ENCODE measurements at places on chromosomes 5 and 9.

DNA sequence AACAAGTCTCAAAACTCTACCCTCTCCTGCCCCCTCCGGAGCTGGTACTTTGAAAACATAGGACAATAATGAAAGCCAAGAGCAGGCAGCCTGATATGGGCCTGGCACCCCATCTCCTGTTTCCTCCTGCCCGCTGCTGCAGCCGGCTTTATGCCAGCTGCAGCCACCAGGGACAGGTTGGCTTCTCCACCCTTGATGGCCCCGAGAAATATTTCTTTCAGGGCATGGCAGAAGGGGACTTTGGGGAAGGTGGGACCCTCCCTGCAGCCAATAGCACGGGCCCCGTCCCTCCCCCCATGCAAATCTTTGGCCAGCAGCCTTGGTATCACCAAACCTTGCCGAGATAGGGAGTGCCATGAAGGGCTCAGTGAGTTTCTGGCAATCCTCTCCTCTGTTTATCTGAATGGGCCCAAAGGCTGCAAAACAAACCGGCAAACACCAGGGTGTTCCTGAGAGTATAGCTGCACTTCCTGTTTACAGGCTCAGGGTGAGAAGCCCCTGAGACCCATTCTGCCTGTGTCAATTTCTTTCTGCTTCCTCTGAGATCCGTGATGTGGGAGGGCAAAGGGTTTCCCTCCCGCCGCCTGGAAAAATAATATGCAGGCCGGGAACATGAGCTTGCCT, 73.4 kb upstream of the BOD1 start:
- DNase-seq: no peak

- DNase-seq: no peak
These were observed 10.6 kb downstream of the DIPK1B start for GRCh38 chr9:136722969-136723356.

DNA sequence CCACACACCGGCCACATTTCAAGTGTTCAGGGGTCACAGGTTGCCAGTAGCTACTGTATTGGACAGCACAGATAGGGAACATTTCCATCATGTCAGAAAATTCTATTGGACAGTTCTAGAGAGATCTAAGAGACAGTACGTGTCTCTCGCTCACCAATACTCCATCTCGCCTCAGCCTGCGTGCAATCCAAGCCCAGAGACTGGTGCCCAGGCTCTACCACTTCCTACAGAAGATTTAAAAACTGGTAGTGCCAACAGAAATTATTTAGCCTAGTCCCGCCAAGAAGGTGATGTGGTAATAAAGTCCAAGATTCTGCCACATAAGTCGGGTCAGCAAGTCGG, 390 bp upstream of the SNX2 start:
- no peak for DNase-seq

DNA sequence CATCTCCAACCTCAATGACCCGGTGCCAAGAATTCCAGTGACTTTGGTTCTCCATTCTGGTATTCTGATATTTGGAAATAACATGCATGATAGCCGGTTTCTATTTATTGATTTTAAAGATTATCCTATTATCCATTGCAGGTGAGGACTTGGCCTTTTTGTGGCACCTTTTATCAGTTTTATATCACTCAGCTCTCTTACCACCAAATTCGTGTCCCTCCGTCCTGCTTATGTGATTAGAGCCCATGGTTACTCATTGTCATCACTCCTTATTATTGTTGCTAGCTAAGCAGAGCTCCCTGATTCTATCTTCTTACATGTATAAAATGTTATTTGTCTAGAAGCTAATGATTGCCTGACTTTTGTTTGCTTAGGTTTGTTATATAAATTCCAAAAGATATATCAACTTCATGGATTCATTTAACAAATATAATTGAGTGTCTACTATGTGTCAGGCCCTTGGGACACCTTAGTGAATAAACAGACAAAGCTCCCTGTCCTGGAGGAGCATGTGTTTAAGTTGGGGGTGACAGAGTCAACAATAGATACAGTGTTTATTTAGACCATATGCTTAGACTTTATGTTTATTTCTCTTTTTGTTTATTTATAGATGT, 138.2 kb downstream of the ADAMTS16 start:
- no peak for DNase-seq

GRCh38 chr9:33737811-33738606, 57.4 kb upstream of the PRSS3 start:
- DNase-seq: no peak

DNA sequence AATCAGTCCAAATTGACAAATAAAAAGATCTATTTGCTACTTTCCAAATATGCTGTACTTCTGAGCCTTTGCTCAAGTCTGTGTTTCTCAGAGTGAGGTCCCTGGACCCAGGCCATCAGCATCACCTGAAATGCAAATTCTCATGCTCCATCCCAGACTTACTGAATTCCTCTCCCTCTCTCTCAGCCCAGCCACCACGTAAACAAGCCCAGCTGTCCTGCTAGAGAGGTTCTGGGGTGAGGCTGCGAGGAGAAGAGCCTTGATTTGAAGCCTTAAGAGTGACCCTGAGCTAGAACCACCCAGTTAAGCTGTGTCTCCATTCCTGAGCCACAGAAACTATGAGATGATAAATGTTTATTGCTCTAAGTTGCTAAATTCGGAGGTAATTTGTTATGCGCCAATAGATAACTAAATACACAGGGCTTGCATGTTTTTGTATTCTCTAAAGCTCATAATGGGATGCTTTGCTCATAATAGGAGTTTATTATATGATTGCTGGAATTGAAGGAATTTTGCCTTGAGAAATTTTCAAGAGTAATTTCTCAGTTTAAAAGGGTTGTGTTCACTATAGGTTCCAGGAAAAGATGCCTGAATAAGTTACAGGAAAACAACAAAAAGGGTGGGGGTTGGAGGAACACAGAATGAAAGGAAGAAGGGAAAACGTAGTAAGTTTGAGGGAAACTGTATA, 98.9 kb upstream of the SPATA31D4 start:
- DNase-seq: no peak

DNA sequence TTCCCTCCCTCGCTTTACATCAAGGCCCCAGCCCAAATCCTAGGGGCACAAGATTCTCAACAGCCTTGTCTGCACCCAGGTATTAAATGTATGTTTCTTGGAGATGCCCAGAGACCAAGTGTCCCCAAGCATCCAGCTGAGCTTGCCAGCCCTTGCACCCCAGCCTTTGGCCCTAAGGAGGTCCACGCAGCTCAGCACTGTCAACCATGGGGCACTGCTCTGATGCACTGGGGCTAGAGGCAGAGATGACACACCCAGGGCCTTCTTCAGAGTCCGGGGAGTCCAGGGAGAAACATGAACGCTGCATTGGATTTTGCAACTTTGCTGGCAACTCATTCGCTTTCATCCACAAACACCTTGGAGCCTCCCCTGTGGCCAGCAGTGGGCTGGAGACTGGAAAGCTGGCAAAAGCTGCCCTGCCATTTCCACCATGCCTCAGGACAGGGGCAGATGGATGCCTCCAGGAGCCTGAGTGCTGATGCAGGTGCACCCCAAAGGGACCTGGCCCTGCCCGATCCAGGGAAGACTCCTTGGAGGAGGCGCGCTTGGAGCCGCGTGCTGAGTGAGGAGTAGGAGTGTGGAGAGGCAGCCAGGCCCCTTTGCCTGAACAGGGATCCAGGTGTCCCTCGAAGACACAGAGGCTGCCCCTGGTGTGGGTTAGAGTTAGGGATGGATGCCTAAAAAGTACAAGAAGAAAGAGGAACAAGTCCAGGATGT, 19.3 kb downstream of the PAEP start:
- no peak for DNase-seq

DNA sequence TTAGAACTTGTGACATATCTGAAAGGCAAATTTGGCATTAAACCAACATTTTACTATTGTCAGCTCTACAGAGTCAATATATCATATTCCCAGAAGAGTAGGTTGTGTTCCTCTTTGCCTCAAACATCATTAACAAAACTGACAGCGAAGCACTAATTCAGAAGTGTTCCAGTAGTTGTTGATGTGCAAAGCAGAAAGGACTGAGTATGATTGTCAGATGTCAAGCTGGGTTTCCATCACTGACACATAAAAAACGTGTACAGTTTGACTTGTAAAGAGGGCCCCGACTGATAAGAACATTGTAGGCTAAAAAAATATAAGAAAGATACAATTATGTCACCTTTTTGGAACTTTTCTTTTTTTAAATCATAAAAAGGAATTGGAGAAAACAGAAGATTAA, 101.5 kb upstream of the ZNF608 start:
- DNase-seq: no peak

DNA sequence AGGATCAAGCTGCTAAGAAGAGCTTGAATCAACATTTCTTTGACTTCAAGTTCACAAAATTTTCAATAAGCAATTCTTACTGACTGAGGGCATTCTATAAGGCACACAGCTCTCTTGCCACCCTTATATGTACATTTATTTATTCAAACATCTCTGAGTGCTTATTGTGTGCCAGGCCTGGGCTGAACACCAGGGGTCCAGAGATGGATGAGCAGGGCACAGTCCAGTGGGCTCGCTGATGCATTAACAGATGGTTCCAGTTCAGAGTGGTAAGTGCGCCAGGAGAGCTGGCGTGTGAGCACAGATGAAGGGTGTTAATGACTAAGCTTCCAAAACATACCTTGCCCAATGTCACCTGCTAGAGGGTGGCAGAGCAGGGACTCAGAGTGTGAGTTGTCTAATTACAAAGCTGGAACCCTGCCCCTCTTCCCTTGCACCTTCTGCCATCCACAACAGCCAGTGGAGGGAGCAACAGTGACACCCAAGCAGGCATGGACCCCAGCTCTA, 24.6 kb downstream of the ALG2 start:
- DNase-seq: no peak

DNA sequence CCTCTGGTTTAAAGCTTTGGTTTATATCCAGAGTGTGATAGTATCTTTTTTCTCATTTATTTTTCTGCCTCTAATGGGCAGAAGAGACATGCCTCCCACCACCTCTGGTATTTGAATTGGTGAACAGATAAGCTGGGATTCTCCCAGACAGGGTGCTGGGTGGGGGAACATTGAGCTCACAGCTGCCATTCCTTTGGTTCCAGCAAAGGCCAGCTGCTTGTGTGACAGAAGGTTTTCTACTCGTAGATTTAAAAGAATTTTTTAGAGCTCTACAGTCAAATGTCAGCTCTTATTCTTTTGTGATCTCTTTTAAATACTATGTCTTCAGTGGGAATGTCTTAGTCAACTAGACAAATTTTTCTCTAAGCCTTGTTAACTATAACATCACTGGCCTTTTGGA, 54.7 kb upstream of the ADAMTS16 start:
- DNase-seq: no peak

DNA sequence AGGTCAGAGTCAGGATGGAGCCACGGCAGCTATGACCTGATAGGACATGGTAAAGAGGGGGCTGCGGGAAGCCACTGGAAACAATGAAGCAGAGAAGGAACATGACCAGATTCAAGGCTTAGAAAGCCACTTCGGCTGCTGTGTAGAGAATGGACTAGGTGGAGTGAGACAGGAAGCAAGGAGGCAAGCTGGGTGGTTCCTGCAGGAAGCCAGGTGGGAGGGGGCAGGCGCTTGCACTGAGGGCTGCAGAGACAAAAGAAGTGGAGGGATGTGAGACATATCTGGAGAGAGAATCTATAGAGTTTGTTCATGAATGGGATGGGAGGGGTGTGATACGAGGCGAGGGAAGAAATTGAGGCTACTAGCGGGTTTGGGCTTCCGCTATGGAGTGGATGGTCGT, 19.0 kb upstream of the N4BP3 start:
- no peak for DNase-seq

GRCh38 chr5:172678902-172679301, 37.8 kb downstream of the NEURL1B start:
- DNase-seq: no peak

- DNase-seq: no peak
These were observed 30.0 kb downstream of the GFPT2 start for GRCh38 chr5:180323160-180323559.

- no peak for DNase-seq
These were observed 670.5 kb upstream of the SEMA6A start for GRCh38 chr5:117245130-117245529.

- DNase-seq: no peak
These were observed 24.2 kb downstream of the WNK2 start for GRCh38 chr9:93207860-93208734.

DNA sequence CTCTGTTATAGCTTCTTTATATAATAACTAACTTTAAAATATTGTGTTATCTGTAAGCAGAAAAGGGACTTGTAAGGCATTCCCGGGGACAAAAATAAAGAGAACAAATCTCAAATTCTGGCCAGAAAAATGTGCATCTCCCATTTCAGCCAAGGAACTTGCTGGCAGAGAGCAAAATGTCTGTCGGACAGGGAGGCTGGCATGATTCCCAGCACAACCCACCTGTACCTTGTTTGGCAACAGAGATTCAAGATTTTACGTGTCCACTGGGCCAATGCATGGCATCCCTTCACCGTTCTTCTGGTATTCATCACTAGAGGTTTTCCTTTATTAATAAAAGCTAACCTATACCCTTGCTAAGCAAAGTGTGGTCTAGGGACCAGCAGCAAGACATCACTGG, 566.6 kb downstream of the PSAT1 start:
- DNase-seq: no peak

DNA sequence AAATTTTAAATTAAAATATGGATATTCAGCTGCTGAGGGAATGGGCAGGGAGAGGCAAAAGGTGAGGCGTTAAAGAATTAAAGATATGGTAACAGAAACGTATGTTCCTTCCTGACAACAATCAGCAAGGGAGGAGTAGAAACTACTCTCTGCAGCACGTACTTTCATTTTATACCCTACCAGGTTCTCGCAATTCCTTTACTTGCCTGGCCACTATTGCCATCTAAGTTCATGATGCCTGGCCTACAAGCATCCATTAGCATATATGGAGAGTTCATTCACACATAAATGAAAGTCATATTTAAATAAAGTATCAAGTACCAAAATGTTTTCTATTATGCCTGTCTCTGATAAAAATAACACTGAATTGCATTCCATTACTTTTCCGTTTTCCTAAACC, 125.1 kb downstream of the BNC2 start:
- DNase-seq: no peak

DNA sequence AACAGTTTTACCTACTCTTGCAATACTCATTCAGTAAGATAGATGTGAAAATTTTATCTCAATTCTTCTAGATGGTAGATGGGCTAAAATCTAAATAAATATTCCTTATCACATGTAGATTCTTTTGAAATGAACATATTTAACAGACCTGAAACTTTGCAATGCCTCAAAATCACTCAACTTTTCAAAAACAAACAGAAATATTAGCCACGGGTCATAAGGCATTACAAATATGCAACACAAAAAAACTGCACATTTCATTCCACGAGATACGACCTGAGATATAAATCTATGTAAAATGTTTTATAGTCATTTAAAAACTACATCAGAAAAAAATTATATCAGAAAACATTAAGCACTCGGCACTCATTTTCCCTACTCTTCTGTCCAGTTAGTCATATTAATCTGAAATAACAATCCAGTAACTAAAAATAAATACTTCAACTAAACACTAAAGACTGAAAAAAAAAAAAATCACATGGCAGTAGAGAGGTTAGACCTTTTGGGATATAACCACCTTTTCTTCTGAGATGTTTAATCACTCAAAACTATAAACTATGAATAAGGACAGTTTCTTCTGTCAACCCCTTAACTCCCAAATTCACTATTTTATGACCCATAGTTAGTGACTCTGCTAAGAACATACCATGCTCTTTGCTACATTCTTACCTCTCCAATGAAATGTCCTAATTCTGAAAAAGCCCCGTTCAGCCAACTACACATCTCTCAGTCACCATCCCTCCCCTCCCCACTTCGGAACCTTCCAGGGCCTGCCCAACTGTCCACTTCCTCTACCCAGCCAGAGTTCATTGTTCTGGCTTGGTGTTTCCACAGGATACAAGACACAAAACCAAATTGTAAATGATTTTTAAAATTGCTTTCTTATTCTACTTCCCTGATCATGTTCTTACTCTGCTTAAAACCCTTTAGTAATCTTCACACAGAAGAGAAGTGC, 6.4 kb downstream of the HOMER1 start:
- DNase-seq: no peak

GRCh38 chr9:31259824-31260223, 1124.6 kb upstream of the ACO1 start:
- no peak for DNase-seq
